ENCODE measurements at places on chromosomes 5 and 9.

- DNase-seq: no peak
Measured at GRCh38 chr5:137695651-137696428, 40.0 kb downstream of the KLHL3 start.

DNA sequence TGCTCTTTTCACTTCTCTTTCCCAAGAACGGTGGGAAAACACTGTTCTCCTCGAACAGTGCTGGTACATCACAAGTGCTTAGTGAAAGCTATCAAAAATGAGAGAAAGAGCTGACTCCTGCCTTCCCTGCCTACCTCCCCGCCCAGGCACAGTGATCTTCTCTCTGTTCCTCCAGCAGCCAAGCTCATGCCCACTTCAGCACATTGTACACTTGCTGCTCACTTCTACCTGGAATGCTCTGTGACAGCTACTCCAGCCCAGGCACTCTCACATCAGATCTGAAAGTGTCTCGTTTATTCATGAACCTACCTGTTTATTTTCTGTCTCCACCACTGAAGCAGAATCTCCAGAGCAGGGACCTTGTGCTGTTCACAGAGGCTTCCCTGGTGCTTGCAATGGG, 1.8 kb downstream of the SLC35D2 start:
- no peak for DNase-seq

DNA sequence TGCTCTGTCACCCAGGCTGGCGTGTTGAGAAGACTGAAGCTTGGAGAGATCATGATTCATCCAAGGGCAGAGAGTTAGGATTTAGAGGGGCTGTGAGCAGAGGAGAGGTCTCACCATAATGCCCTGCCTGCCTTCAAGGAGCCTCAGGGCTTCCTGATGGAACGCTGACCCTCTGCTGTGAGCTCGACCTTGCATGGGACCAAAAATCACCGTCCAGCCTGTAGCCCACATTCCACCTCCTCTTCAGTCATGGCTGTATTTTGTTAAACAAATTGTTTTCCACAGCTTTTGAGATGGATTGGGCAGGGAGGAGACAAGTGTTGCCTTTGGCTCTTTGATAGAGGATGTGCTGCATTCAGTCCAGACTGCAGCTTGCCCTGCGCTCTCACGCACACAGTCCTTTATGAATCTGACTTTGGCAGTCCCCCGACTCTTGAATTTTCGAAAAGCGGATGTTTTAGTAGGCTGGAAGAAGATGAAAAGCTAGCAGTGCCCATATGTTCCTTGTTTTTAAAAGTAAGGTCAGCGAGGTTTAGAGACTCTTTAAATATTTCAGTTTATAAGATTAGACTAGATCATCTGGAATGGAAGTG, 79.5 kb downstream of the MVB12B start:
- no peak for DNase-seq

GRCh38 chr5:490116-491106, 33.8 kb downstream of the SLC9A3 start:
- no peak for DNase-seq

DNA sequence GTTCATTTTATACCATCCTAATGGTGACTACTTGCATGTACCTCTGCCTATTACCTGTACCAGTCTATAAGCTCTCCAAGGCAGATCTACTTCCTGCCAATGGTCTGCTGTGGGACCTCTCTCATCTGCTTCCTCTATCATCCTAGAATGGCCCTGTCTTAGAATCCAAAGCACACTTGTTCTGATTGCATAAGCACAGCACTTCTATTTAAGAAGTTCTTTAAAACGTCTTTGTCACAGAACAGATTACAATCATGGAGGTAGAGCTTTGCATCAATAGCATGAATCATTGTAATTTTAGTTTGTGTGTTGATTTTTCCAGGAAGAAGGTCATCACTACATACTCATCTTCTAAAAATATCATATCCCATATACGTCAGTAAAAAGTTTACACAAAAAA, 131.8 kb upstream of the ACOT12 start:
- no peak for DNase-seq

GRCh38 chr9:82234160-82234943, 245.8 kb downstream of the SPATA31D1 start:
- DNase-seq: no peak

DNA sequence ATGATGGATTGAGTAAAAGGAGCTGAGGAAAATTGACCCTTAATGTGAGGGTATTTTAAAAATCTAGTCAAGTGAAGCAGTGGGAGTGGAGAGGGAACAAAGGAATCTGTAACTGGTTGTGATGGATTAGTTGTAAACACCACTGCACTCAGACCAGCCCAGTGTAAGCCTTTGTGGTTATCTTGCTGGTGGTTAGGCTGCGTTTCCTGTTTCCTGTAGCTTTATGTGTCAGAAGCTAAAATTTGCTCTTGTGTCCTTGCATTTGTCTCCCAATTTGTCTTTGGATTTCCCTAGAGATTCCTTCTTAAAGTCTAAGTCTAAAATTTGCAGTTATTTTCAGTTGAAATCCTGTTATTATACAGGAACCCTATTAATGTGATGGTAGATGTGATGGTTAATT, 6.3 kb downstream of the IFNA21 start:
- DNase-seq: no peak

Measured in breast epithelium (tissue), 4 donors.